Stimulated activated CD4-positive, alpha-beta T cell treated with anti-CD3 and anti-CD28 coated beads, Interleukin-2, amount 100 ng/mL, for 24 hours (primary cell): ENCODE measurements at places on chromosomes 11 and 22.
A peak's percentile ranks its signal among the peaks of the same experiment; 100 is the strongest.

DNA sequence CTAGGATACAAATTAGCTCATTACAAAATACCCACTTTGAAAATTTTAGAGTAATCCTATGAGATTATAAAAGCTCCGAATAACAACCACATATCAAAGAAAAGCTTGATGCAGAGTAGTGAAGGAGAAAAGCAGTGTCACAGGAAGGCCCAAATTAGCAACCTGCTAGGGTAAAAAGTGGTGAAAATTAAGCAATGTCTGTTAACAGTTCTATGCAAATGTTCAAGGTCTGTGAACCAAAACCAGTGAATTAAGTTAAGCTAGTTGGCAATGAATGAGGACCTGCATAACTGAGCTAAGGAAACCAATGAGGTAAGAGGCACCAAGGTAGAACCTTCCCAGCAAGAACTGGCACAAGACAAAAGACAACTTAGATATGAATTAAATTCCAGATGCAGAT is 29.6 kb downstream of the PRDM10 start:
- no peak for DNase-seq

- DNase-seq: no peak
Measured at GRCh38 chr11:126791446-126791845, 209.1 kb downstream of the KIRREL3 start.

DNA sequence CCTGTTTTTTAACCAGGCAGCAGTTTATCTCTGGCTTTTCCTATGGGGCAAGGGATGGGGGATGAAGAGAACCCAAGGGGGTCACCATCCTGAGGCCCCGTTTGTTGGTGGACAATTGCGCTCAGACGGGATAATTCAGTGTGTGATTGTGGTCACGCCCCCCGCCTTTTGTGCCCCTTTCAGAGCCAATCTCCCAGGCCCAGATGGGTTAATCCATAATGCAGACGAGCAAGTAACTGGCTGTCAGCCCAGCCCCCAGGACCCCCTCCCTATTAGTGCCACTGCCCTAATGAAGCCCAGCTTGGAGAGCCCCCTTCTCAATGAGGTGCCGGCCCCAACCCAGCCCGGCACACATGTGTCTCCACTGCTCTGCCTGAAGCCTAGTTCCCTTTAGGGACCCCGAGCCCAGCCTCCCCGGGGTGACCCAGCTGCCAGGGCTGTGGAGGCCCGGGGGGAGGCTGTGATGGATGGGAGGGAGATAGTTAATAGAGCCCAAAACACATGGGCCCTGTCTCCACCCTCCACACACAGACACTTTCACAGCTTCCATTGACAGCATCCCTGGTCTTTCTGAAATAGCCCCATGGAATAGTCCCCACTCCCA is 19.1 kb upstream of the ROBO3 start:
- no peak for DNase-seq

DNA sequence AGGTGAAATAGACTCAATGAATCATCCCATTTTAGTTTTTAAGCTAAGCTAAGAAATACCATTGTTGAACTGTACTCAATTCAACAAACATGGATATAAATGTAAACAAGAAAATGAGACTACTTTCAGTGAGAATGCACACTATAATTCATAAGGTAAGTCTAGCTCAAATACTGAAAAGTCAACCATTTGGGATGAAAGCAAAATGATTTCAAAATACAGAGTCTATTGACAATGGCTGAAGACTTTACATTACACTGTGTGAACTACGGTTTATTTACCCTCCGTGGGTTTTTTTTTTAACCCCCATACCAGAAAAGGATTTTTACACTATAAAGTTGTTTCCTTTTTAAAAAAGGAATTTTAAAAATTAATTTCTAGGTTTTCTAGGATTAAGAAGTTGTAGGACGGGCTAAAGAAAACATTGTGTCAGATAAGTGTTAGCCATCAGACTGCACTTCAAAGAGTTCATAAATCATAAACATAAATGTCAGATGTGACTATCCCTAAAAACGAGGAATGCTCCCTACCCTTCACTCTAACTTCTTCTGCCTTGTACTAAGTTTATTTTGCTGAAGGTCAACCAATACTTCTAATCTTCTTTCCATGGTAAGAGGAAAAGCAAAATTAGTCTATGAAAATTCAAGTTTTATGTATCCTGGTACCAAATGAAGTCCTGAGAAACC is 83.0 kb downstream of the FCHSD2 start:
- DNase-seq: no peak

DNA sequence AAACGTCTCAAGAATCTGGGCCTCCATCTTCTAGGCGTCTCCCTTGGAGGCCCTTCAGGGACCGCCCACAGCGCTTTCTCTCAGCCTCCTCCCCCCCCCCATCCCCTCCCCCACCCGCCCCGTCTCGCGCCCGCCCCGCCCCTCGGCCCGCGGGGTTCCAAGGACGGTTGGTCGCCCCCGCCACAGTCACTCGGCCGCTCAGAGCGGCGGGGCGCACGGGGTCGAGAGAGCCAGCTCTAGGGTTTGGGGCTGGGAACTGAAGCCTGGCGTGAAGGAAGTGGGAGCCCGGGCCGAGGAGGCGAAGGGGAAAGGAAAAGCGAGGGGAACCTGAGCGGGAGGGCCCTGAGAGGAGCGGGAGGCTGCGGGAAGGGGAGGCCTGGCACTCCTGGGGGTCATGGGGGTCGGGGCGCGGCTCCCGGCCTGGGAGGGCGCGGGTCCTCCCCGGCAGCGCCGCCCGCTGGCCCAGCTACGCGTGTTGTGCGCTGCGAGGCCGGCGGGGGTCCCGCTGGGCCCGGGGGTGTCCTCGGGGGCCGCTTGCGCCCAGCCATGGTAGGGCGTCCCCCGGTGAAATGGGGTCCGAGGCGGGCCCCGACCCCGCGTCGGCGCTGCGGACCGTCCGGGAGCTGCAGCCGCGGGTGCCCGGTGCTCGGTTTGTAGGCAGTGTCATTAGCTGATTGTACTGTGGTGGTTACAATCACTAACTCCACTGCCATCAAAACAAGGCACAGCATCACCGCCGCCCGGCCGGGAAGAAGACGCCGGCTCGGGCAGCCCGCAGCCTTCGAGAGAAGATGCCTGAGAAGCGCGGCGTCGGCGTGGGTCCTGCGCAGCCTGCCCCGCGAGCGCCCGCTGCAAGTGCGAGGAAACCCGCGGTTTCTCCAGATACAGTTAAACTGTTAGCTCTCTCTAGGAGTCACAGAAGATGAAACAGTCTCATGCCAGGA is at the start of gene BTG4:
BTG4 (minus strand) TSS at position 91 of the 944 bp plus-strand sequence. CDS start 13,610 bp downstream, outside the sequence.
- peak; percentile 46 for DNase-seq

- no peak for DNase-seq
Measured at GRCh38 chr22:46997311-46997970, 235.0 kb downstream of the TBC1D22A start.

GRCh38 chr11:82967381-82967780 is 65.8 kb downstream of the DDIAS start:
- no peak for DNase-seq

DNA sequence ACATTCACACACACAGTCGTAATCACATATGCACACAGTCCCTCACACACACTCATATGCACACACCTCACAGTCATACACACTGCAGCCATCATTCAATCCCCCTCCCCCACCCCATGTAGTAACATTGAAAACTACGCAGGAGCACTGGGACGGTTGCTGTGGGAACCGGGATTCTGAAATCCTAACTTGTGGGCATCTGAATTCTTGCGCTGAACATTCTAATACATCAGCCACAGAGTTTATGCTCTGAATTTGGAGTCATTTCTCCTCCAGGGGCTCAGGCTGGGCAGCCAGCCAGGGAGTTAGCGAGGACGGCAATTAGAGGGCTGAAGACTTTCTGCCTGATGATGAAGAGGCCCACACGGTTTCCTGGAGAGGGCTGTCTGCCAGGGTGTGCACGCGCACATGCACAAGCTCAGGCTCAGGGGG is 32.7 kb downstream of the CD6 start:
- no peak for DNase-seq

DNA sequence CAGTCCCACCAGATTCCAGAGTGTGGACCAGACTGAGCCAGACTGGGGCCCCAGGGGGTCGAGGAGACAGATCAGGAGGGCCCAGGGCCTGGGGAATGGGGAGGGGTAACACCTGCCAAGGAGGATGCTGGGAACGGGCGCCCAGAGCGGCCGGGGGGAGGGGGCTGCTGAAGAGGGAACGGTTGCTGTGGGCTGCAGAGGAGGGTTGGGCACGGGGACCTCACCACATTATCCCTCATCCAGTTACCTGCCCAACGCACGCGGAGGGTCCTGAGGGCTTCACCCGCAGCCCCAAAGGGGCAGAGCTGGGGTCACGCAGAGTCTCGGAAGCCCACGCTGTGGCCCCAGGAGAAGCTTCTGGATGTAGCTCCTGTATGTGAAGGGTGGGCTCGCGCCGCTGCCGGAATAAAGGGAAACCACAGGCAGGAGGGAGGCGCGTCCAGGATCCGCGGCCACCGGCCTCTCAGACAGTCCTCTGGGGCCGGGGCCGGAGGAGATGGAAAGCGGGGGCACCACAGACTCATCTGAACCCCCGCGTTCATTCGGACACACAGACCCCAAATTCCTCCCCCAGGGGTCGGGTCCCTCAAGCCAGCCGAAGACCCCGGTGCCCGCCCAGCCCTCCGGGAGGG is 866 bp upstream of the SELENOO start:
- DNase-seq: no peak

DNA sequence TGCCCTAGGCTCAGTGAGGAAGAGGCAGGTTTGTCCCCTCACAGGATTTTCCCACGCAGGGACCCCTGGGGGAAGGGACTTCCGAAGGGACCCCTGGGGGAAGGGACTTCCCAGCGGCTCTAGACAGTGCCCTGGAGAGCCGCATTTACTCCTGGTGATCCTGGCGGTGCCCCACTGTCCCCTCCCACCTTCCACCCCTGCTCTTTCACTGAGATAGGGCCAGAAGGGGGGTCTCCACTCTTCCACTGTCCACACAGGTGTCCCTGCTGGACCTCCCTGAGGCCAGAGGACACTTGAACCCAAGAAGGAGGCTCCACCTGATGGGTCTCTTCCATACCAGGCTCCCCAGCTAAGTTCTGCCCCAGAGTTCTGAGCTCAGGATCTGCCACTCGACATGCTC is 1333.9 kb downstream of the BRD1 start:
- DNase-seq: no peak

GRCh38 chr11:10488934-10489691 is 34.0 kb downstream of the AMPD3 start:
- DNase-seq: no peak

DNA sequence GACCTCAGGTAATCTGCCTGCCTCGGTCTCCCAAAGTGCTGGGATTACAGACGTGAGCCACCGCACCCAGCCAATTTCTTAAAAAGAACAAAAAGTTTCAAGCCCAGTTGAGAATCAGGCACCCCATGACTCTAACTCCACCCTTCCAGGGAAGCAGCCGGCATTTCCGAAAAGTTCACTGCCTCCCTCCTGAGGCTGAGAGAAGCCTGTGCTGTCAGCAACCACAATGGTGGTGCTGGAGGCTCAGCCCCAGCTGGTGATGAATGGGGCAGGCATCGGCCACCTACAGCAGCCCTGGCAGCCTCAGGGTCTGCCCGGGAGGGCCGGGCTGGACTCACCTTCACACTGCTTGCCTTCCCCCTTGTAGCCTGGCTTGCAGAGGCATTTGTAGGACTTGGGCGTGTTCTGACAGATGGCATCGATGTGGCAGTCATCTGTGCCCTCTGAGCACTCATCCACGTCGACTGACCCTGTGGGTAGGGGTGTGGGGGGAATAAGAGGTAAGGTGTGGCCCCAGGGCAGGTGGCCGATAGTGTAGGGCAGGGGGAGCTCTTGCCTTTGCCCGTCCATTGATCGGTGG is 4.3 kb downstream of the SCUBE1 start:
- DNase-seq: no peak

GRCh38 chr11:40370821-40371616 is 1088.4 kb downstream of the LRRC4C start:
- no peak for DNase-seq

DNA sequence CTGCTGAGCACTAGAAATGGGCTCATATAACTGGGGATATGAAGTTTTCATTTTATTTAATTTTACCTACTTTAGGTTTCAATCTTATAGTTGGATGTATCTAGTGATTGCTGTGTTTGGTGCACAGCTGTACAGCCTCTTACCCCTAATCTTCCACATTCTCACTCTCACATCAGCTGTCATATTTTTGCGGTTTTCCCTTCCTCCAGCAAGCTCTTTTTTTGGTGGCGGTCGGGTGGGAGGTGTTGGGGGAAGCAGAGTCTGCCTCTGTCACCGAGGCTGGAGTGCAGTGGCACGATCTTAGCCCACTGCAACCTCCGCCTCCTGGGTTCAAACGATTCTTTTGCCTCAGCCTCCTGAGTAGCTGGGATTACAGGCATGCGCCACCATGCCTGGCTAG is 445.1 kb upstream of the ISX start:
- no peak for DNase-seq

GRCh38 chr11:12092714-12093113 is 17.7 kb upstream of the MICAL2 start:
- DNase-seq: no peak

GRCh38 chr22:47847131-47847890 is 1084.9 kb downstream of the TBC1D22A start:
- no peak for DNase-seq

GRCh38 chr11:16771350-16772140 is 33.1 kb downstream of the C11orf58 start:
- DNase-seq: no peak

DNA sequence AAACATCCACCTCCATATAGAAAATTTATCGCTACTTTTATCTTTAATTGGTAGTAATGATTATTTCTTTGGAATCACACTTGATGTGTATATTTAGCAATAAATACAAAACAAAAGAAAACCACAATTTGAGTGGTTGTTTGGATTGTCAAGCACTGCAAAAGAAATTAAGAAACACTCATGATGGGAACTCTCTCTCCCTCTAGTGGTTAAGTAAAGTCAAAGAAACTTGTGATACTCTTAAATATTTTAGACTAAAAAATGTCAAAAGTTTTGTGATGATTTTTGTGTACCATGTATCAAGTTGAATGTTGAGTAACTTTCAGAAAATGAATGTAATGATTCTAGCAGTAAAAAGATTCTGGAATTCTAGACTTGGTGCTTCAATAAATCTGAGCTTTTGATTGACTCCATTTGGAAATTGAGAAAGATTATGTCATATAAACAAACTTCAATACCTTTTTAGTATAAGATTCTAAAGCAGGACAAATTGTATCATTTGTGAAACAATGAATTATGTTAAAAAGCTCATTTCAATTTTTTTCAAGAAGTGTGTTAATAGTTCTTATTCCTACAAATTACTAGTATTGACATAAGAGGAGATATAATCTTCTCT is 20.8 kb downstream of the MUC15 start:
- DNase-seq: no peak

DNA sequence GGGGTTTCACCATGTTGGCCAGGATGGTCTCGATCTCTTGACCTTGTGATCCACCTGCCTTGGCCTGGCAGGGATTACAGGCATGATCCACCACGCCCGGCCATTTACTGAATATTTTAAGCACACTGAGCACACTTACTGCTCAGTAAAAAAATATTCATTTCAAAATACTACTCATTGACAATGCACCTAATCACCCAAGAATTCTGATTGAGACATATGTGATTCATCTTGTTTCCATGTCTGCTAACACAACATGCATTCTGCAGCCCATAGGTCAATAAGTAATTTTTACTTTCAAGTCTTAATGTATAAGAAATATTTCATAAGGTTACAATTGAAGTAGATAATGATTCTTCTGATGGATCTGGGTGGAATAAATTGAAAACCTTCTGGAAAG is 4.2 kb upstream of the OR52J3 start:
- no peak for DNase-seq
